G401 (cell line): ENCODE measurements at places on chromosomes 4 and X.
A peak's percentile ranks its signal among the peaks of the same experiment; 100 is the strongest.

GRCh38 chr4:15428611-15429010, 778 bp downstream of the C1QTNF7 start:
- DNase-seq, result no peak

DNA sequence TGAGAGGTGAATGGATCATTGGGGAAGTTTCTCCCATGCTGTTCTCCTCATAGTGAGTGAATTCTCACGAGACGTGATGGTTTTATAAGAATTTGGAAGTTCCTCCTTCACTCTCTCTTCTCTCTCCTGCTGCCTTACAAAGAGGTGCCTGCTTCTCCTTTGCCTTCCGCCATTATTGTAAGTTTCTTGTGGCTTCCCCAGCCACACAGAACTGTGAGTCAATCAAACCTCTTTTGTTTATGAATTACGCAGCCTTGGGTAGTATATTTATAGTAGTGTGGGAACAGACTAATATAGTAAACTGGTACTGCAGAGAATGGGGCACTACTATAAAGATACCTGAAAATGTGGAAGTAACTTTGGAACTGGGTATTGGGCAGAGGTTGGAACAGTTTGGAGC, 7.8 kb upstream of the CTAG2 start:
- DNase-seq, result no peak

- no peak for DNase-seq
Measured at GRCh38 chr4:56879996-56880395, 27.7 kb upstream of the REST start.

DNA sequence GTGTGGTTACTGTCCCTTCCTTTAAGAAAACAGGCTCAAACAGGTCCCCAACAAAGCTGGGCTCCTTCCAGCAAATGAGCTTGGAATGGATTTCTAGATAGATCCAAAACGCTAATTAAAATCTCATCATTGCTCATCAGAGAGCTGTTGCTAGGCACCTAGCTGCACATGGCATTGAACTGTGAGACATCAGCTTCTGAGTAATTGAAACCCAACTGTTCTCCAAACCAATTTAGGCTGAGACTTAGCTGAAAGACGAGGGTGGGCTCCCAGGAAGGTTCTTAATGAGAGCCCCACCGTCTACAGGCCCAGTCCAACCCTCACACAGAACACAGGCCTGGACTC, 59.1 kb downstream of the FAM184B start:
- peak; percentile 29 for DNase-seq

GRCh38 chrX:103376118-103376978, at the start of gene BEX3:
TSS of gene BEX3 (plus strand) at chrX:103376538. CDS start at chrX:103377522, 984 bp downstream.
- DNase-seq, result peak; percentile 78
